ENCODE measurements at places on chromosomes 3 and 15. TPM values are rescaled to one million over a fixed set of nuclear protein-coding genes. Genes with fewer than 3 reads are reported as not detected.

Gene SIDT1
- not detected for polyA plus RNA-seq

- no peaks in the 10 kb centered on the region for H3K36me3 ChIP-seq
- DNase-seq = no peak
- no peak overlapping the region for H3K27ac ChIP-seq
- no peaks in the 10 kb centered on the region for H3K27me3 ChIP-seq
- no peak overlapping the region for H3K4me3 ChIP-seq
- no peaks in the 10 kb centered on the region for H3K4me1 ChIP-seq
Measured at GRCh38 chr15:43911235-43911781, 84.5 kb downstream of the WDR76 start.

- peaks cover 6% of the 10 kb centered on the region for H3K4me1 ChIP-seq
- no peaks in the 10 kb centered on the region for H3K36me3 ChIP-seq
- DNase-seq = no peak
- H3K4me3 ChIP-seq = no peak overlapping the region
- no peaks in the 10 kb centered on the region for H3K27me3 ChIP-seq
- H3K27ac ChIP-seq = no peak overlapping the region
Measured at GRCh38 chr3:48567090-48567489, 3.5 kb upstream of the UCN2 start.

DNA sequence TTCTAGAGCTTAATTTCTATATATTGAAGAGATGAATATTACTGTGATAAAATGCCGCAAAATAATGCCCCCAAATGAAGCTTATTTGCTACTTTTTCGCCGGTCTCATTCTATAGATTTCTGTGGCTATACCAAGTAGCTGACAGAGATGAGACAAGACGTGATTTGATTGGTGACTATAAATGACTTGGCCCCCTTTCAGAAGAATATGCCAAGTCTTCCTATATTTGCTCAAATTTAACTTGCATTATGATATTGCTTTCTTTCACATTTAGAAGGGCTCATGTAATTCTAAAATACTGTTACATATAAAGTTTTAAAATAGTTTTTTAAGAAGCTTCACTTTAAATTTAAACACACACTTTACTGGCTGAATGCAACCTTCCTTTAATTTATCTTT lies 180.1 kb downstream of the SUCLG2 start:
- no peaks in the 10 kb centered on the region for H3K4me1 ChIP-seq
- no peaks in the 10 kb centered on the region for H3K27me3 ChIP-seq
- peaks cover 5% of the 10 kb centered on the region for H3K36me3 ChIP-seq
- H3K4me3 ChIP-seq = no peak overlapping the region

DNA sequence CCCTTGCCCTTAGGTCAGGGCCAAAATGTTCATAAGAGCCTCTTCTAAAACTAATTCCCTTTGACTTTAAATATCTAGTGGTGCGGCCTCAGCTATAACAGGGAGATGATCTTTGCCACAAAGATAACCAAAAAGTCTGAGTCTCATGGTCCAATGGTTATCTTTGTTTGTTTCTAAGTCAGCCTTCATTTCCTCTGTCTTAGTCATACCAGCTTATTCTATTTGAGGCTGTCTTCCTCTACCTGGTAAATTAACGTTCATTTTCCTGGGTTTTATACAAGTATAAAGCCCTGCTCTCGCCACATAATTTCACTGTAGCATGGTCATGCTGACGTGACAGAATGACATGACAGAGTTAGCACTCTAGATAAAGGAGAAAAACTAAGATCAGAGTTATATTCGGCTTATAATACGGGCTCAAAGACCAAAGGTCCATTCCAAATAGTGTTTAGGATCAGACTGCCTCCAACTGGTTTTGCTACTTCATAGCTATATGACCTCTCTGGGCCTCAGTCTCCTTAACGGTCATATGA lies 18.4 kb downstream of the ZNF860 start:
- no peak for DNase-seq
- H3K36me3 ChIP-seq = no peaks in the 10 kb centered on the region
- peaks cover 28% of the 10 kb centered on the region for H3K4me1 ChIP-seq
- no peak overlapping the region for H3K27ac ChIP-seq
- H3K27me3 ChIP-seq = no peaks in the 10 kb centered on the region

DNA sequence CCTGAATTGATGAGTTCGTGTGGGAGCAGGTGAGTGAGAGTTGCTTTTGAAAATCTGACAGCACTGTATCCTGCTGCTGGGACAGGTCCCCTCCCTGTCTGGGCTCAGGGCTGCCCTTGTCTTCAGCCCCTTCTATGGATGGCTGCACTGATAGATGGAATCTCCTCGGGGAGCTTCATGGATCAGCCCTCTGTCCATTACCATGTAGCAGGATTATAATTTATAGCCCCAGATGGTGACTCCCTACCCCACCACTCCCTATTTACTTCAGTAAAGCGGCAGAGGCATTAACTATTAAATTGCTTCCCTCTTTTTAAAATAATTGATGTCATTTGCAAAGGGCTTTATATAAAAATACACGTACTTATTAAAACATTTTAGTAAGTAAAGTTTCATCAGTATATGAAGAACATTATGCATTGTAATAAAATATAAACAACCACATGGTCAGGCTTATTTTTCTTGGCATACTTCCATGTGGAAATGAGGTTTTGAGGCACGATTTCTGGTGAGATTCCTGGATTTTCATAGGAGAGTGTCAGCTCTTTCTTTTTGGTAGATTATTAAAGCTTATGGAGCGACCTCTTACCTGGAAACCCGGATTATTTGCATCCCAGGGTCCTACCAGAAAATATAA lies 38.5 kb downstream of the MAP3K13 start:
- H3K36me3 ChIP-seq = no peaks in the 10 kb centered on the region
- no peak overlapping the region for H3K4me3 ChIP-seq
- H3K4me1 ChIP-seq = peaks cover 6% of the 10 kb centered on the region
- DNase-seq = no peak
- H3K27ac ChIP-seq = no peak overlapping the region

- H3K4me3 ChIP-seq = no peak overlapping the region
Measured at GRCh38 chr15:32721596-32721995, 3.8 kb downstream of the GREM1 start.

GRCh38 chr3:50352781-50353180 lies 2.1 kb downstream of the CYB561D2 start:
- no peak for DNase-seq
- H3K27me3 ChIP-seq = no peaks in the 10 kb centered on the region
- no peak overlapping the region for H3K4me3 ChIP-seq
- no peak overlapping the region for H3K27ac ChIP-seq
- no peaks in the 10 kb centered on the region for H3K36me3 ChIP-seq

Gene PLCB2
- polyA plus RNA-seq = 7.5 TPM

Gene DUOXA2
- not detected for polyA plus RNA-seq

Gene SKOR1
- polyA plus RNA-seq = not detected

DNA sequence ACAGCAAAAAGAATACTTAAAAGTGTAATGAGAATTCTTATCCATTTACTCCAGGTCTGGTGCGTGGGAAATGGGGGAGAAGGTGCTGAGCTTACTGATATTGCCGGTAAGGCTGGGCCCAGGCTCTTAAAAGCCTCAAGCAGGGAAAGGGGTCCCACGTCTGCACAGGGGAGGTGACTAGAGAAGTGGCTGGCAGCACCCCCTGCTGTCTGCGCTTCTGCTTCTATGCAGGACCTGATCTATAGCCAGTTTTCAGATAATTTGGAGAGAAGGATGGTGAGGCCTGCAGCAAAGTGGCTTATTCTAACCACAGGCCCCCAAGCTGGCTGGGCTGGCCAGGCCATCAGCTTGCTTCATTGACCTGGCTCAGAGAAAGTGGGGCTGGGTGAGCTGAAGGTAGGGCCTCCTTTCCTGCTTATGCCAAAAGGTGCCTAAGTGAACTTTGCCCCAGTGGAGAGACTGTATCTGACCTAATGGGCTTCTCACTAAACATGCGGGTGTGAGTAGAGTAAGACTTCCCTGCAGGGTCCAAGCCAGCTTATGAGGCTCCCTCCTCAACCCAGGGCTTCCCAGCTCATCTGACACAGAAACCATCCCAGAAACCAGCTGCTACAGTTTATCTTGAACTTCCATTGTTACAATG lies 30.9 kb upstream of the ATP1B3 start:
- no peaks in the 10 kb centered on the region for H3K27me3 ChIP-seq
- H3K36me3 ChIP-seq = no peaks in the 10 kb centered on the region
- no peak overlapping the region for H3K27ac ChIP-seq

Gene SLC12A1
- 0.57 TPM for polyA plus RNA-seq

DNA sequence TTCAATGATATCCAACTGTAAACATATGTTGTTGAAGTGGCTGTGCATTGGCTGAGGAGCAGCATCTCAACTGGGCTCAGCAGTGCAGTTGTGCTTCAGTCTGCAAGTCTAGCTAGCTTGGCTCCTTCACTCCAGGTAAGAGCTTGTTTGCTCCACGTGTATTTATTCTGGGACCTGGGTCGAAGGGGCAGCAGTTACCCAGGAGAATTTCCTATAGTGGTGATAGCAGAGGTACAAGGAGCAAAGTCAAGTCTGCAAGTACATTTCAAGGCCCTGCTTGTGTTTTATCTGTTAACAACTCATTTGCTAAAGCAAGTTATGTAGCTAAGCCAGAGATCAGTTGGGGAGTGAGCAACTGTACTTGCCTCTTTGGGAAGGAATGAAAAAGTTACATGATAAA lies 286.2 kb upstream of the UMPS start:
- no peak overlapping the region for H3K27ac ChIP-seq
- H3K4me1 ChIP-seq = peaks cover 18% of the 10 kb centered on the region
- DNase-seq = no peak
- H3K27me3 ChIP-seq = no peaks in the 10 kb centered on the region
- H3K4me3 ChIP-seq = no peak overlapping the region
- no peaks in the 10 kb centered on the region for H3K36me3 ChIP-seq

DNA sequence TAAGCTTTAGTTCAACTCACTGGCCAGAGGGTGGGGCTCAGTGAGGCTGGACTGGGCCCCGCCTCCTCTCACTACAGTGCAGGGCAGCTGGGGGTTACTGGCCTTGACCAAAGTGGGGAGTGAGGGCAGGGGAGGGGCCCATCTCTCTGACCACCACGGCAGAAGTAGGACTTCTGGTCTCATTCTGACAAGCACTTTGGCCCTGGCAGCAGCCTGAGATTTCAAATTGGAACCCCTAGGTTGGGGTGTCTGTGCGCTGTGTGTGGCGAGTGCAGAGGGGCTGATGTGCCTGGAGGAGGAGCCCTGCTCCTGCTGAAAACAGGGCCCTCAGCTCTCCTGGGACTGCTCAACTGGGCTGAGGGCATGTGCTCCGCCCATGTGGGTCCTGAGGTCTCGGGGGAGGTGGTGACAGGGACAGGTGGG lies 60.3 kb upstream of the RPL32 start:
- no peaks in the 10 kb centered on the region for H3K4me1 ChIP-seq
- H3K27me3 ChIP-seq = no peaks in the 10 kb centered on the region
- H3K4me3 ChIP-seq = no peak overlapping the region
- no peak overlapping the region for H3K27ac ChIP-seq
- no peak for DNase-seq

Gene ADCY5
- 2.4 TPM for polyA plus RNA-seq

DNA sequence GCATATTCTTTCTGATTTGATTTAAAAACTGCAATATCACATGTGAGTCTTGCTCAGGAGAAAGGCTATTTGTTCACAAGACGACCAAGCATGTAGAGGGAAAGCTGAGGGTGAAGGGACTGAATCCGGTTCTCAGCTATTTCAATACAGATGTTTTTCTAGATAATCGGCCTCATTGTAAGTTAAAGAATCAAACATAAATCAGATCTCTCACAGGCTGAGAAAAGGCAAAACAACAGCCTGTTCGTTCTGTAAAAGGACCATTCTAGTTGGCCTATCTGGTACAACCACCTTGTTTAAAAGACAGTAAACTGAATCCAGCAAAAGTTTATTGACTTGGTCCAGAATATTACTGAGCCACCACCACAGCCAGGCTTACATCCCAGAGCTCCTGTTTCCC lies 1045.7 kb upstream of the CFAP20DC start:
- no peak overlapping the region for H3K4me3 ChIP-seq
- no peaks in the 10 kb centered on the region for H3K4me1 ChIP-seq
- no peaks in the 10 kb centered on the region for H3K27me3 ChIP-seq
- H3K36me3 ChIP-seq = no peaks in the 10 kb centered on the region
- no peak for DNase-seq

- H3K27me3 ChIP-seq = no peaks in the 10 kb centered on the region
- DNase-seq = peak; percentile 76
- peak within 1 kb of the TSS; percentile 82 for H3K27ac ChIP-seq
- peak within 1 kb of the TSS; percentile 54 for H3K4me3 ChIP-seq
- peaks cover 10% of the 10 kb centered on the region for H3K4me1 ChIP-seq
- H3K36me3 ChIP-seq = no peaks in the 10 kb centered on the region
Measured at GRCh38 chr15:99249270-99249841, at the start of gene TTC23. Gene TTC23, minus strand, starts transcription at chr15:99249581. Its CDS starts 20,869 bp downstream, at chr15:99228712.

GRCh38 chr3:16860234-16860633 lies 24.5 kb upstream of the PLCL2 start:
- H3K4me3 ChIP-seq = no peak overlapping the region
- H3K4me1 ChIP-seq = no peaks in the 10 kb centered on the region
- no peaks in the 10 kb centered on the region for H3K27me3 ChIP-seq

GRCh38 chr3:71391361-71391760 lies 192.2 kb downstream of the FOXP1 start:
- H3K27me3 ChIP-seq = no peaks in the 10 kb centered on the region
- DNase-seq = no peak

Gene CSK
- polyA plus RNA-seq = 16.5 TPM

GRCh38 chr3:143849854-143850549 lies 1.7 kb upstream of the SLC9A9 start:
- no peak for DNase-seq
- H3K27me3 ChIP-seq = no peaks in the 10 kb centered on the region
- H3K4me1 ChIP-seq = peaks cover 23% of the 10 kb centered on the region

GRCh38 chr15:98288091-98288590 lies 327.6 kb downstream of the ARRDC4 start:
- H3K4me1 ChIP-seq = no peaks in the 10 kb centered on the region
- no peak overlapping the region for H3K4me3 ChIP-seq
- DNase-seq = no peak
- H3K27ac ChIP-seq = no peak overlapping the region
- H3K27me3 ChIP-seq = peaks cover 3% of the 10 kb centered on the region

Gene ATP2B2
- 0.42 TPM for polyA plus RNA-seq

Gene NDN
- 48.1 TPM for polyA plus RNA-seq

GRCh38 chr15:77671362-77672056 lies 38.8 kb upstream of the LINGO1 start:
- no peaks in the 10 kb centered on the region for H3K27me3 ChIP-seq
- no peak for DNase-seq
- no peaks in the 10 kb centered on the region for H3K4me1 ChIP-seq
- H3K4me3 ChIP-seq = no peak overlapping the region
- no peak overlapping the region for H3K27ac ChIP-seq
- H3K36me3 ChIP-seq = no peaks in the 10 kb centered on the region

Gene GCNT3
- polyA plus RNA-seq = not detected

DNA sequence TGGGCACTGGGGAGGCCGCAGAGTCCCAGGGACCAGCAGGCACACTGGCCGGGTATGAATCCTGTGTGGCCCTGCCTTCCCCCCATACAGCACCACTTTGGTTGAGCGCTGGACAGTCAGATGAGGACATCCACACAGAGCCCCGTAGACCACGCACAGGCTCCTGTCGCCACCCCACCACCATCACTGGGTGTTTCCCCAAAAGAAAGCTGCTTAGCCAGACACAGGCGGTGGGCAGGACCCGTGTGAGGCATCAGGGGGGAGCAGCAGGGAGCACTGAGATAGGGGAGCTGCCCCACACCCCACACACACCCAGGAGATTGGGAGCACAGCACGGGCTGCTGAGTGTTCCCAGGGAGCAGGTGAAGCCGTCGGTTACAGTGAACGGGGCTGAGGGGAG lies 42.4 kb upstream of the SLC41A3 start:
- no peak overlapping the region for H3K27ac ChIP-seq
- H3K36me3 ChIP-seq = no peaks in the 10 kb centered on the region
- H3K27me3 ChIP-seq = no peaks in the 10 kb centered on the region
- no peaks in the 10 kb centered on the region for H3K4me1 ChIP-seq
- no peak overlapping the region for H3K4me3 ChIP-seq
- no peak for DNase-seq

GRCh38 chr3:48811524-48811923 lies 36.1 kb downstream of the PRKAR2A start:
- H3K4me3 ChIP-seq = no peak overlapping the region
- H3K4me1 ChIP-seq = no peaks in the 10 kb centered on the region
- H3K27ac ChIP-seq = no peak overlapping the region
- H3K36me3 ChIP-seq = no peaks in the 10 kb centered on the region
- DNase-seq = no peak
- no peaks in the 10 kb centered on the region for H3K27me3 ChIP-seq

All from GM23338 (cell line).